Effector CD4-positive, alpha-beta T cell (primary cell): ENCODE measurements at places on chromosomes 1 and 21.

DNA sequence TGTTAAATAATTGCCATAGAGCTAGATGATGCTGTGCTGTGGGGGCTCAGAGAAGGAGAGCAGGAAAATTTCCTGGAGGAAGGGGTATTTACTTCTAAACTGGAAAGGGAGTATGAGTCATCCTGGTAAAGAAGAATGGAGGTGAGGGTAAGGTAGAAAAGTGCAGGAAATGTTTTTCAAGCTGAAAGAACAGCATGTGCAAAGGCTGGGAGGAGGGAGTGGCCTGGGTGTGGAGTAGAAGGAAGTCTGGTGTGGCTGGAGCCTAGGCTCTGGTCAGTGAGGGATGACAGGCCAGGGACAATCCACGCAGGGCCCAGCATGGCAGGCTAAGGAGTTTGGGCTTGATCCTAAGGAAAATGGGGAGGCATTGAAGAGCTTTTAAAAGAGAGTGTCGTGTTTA lies 45.9 kb downstream of the MATN1 start:
- DNase-seq = no peak

- no peak for DNase-seq
These were observed 83.1 kb downstream of the SCMH1 start for GRCh38 chr1:41158966-41159365.

DNA sequence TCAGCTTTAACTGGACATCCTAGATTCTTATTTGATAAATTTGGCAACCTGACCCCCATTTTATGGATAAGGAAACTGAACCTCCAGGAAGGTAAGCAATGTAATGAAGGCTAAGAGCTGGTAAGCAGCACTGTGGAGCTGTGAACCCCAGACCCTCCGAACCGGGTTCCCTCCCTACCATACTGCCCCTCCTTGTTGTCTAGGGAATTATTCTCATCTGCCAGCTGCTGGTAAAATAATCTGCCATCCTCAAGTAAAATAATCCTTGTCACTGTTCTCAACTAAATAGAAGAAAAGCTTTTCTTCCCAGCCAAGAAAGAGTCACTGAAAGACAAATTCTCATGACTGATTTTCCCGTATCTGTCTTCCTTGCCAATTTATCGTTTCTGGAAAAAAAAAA lies 55.8 kb upstream of the PRDX6 start:
- DNase-seq = no peak

DNA sequence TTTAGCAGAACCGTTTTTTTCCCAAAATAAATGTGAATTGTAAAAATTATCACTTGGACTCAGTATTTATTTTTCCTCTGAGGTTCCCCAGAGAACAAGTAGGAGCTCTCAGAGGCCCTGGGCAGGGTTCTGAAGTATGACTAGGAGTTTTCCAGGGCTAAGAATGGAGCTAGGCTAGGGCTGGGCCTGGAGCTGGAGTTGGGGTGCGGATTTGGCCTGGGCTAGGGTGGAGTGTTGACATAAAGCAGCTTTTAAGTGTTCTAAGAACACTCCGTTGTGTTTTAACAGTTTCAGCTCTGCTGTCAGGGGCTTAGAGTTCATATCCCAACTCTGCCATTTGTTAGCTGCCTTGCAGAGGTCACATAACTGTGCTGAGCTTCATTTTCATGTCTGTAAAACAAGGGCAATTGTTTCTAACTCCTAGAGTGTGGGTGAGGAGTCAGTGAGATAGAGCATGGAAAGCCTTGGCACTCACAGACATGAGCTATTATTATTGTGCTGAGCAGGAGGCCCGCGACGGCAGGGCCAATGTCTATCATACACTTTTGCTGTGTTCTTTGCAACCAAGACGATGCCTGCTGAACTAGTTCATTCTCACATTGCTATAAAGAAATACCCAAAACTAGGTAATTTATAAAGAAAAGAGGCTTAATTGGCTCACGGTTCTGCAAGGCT lies 51.1 kb downstream of the LACTBL1 start:
- no peak for DNase-seq

GRCh38 chr1:193325771-193326170 lies 139.4 kb upstream of the B3GALT2 start:
- DNase-seq = no peak

DNA sequence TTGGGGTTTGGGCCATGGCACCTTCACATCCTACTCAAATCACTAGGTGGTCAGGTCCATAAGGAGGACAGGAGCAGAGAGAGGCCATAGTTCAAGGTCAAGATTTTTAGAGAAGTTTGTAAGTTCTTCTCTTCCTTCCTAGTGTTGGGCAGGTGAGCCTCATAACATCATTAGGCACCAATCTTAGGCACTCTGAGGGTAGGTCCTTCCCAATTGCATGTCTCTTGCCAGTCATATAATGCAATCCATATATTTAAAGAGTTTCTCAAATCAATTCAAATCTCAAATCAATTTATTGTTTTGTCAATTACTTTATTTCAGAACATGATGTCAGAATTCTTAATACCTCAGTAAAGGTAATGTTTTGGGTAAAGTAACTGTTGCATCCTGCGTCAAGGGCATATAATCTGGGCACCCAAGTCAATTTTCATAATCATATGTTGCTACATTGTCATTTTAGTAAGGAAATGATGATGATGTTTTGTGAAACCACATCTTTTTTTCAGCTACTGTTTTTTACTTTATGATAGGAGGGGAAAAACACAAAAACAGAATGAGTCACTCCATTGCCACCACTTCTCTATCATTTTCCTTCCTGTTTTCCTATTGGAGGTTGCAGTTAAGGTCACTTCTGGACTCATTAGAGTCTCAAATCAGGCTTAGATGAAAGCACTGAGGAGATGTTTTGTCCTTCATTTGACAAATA lies 122.7 kb downstream of the UCHL5 start:
- DNase-seq = no peak

DNA sequence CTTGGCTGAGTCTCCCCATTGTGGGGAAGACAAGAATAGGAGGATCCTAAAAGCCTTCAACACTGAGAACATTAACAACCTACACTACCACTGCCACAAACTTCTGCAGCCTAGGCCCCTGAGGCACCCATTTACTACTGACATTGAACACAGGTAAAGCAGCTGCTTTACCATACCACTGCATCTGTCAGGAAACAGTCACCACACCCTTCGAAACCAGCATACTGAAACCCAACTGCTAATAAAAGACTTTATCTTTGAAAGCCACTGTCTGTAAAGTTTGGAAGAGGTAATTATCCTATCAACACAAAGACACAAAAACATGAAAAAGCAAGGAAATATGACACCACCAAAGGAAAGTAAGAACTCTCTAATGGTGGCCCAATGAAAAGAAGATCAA lies 7.4 kb downstream of the IFNAR1 start:
- no peak for DNase-seq

- no peak for DNase-seq
These were observed 205.7 kb downstream of the FOXD2 start for GRCh38 chr1:47643306-47644211.

DNA sequence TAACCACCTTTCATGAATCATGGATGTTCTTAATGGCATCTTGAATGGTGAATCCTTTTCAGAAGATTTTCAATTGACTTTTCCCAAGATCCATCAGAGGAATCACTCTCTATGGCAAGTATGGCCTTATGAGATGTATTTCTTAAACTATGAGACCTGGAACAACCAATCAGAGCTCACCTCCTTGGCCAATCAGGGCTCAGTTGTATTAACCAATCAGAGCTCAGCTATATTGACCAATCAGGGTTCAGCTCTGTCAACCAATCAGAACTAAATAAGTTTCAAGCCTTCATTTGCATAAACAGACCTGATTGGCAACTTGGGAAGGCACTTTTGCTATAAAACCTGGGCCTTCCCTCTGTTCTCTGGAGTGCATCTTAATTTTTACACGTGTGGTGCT lies 13.6 kb upstream of the FAM3B start:
- no peak for DNase-seq

GRCh38 chr1:157360023-157360390 lies 192.3 kb downstream of the FCRL5 start:
- DNase-seq = no peak

GRCh38 chr1:101453844-101454243 lies 217.0 kb downstream of the S1PR1 start:
- DNase-seq = no peak

DNA sequence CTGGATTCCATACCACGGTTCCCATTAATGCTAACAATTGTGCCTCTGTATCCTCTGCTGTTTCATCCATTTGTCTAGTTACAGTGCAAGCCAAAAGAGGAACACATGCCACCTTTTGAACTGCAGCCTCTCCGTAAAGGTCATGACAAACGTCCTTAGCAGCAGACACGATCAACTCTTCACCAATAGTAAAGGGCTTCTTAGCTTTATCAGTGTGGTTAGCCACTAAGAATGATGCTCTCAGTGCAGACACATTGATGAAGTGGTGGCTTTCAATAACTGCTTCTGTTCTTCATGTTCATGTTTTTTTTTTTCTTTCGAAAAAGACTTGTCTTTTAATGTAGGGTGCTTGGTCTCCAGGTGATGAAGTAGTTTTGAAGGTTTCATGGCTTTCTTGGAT lies 14.3 kb downstream of the XPR1 start:
- no peak for DNase-seq

- no peak for DNase-seq
These were observed 359.1 kb downstream of the BARHL2 start for GRCh38 chr1:90357995-90358394.

DNA sequence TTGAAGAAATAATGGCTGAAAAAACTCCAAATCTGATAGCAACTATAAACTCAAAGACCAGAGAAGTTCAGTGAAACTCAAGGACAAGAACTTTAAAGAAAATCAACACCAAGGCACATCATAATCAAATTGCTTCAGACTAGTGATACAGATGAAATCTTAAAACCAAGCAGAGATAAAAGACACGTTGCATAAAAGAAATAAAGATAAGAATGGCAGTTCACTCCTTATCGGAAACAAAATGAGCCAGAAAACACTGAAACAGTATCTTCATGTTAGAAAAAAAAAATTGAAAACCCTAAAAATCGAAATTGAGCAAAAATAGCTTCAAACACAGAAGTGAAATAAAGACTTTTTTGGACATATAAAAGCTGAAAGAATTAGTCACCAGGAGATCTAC lies 4.6 kb upstream of the RAB4A start:
- DNase-seq = no peak

- DNase-seq = no peak
These were observed 709 bp downstream of the TNFRSF14 start for GRCh38 chr1:2556678-2557481.

DNA sequence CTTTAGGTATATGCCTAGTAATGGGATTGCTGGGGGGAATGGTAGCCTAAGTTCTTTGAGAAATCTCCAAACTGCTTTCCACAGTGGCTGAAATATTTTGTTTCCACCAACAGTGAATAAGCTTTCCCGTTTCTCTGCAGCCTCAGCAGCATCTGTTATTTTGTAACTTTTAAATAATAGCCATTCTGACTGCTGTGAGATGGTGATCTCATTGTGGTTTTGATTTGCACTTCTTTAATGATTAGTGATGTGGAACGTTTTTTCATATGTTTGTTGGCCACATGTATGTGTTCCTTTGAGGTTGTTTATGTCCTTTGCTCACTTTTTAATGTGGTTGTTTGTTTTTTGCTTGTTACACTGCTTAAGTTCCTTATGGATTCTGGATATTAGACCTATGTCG lies 237.4 kb downstream of the CENPF start:
- DNase-seq = no peak

- no peak for DNase-seq
These were observed 380.9 kb upstream of the PRMT6 start for GRCh38 chr1:106675558-106675957.

- DNase-seq = peak; percentile 39
These were observed 14.6 kb downstream of the SLC35E2B start for GRCh38 chr1:1677718-1678580.

GRCh38 chr1:10860682-10861081 lies 64.2 kb upstream of the CASZ1 start:
- DNase-seq = no peak

DNA sequence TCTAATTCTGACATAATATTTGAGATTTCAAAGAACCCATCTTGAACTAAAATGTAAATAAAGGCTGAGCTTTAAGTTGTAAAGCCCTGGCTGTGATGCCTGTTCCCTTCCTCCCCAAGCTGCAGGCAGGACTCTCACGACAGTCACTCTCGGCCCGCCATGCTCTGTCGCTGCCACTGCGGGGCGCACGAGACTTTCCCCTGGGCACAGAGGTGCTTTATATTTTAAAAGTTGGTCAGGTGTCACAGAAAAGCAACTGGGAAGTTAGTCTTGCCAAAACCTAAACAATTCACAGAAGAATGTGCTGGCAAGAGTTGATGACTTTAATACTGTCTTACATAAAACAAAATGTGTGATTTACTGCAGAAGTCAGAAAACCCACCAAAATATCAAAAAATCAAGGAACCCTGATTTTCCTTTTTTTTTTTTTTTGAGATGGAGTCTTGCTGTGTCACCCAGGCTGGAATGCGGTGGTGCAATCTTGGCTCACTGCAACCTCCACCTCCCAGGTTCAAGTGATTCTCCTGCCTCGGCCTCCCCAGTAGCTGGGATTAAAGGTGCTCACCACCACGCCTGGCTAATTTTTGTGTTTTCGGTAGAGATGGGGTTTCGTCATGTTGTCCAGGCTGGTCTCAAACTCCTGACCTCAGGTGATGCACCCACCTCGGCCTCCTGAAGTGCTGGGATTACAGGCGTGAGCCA lies 10.7 kb downstream of the LRRC47 start:
- DNase-seq = no peak

DNA sequence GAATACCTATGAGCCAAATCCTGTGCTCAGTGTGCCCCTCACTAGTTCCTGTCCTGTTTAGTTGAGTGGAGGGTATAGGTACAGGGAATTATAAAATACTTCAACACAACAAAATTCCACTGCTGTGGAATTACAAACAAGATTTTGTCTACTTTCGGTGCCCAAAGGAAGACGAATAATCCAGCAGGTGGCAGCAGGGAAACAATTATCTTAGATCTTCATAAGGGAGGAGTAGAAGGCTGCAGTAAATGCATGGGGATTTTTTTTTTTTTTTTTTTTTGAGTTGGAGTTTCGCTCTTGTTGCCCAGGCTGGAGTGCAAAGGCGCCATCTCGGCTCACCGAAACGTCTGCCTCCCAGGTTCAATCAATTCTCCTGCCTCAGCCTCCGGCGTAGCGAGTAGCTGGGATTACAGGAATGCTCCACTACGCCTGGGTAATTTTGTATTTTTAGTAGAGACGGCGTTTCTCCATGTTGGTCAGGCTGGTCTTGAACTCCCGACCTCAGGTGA lies 2.0 kb upstream of the PIP5K1A start:
- DNase-seq = peak; percentile 43

DNA sequence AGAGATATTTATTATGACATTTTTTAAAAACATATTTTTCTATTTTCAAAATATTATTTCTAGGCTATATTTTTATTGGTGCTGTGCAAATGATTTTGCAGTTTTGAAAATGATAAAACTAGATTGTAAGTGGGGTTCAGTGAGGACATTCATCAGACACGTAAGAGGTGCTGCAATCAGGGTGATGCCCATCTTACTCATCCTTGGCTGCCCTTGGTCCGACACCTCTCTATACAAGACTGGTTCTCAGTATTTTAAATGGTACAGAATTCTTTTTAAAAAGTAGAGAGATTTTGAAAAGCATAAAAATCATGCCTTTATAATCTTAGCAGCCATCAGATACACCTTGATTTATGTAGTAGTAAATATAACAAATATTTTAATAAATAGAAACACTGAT lies 24.0 kb downstream of the HENMT1 start:
- no peak for DNase-seq
